ENCODE measurements at places on chromosomes 4 and X.
A peak's percentile ranks its signal among the peaks of the same experiment; 100 is the strongest.

- DNase-seq: no peak
These were observed 6.7 kb downstream of the SLC7A11 start for GRCh38 chr4:138235419-138235952.

- DNase-seq: no peak
These were observed 141.1 kb downstream of the MSL3 start for GRCh38 chrX:11899091-11899490.

DNA sequence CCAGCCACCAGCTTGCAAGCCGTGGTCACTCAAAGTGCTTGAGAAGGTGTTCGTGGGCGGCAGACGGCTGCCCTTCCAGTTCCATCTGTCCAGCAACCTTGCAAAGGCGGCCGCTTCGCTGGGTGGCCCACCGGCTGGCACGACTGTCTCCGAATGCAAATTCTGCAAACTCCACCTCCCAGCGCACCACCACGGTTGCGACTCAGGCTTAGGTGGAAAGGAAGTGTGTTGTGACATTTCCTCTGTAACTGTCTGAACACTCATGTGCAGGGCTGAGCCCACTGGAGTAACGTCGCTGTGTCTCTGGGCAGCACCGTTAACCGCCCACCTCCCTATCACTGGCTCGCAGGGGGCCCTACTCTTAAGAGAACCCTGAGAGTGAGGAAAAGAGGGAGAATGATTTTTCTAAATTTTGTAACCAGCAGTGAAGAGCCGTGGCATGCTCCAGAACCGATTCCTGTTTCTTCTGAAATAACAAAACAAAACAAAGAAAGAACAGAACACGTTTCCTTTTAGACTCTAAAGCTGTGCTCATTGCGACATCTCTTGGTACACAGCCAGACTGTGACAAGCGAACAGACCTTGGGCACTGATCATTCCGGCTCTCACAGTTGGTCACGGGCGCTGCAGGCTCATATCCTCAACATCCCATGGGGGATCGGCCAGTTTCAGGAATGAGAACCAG lies at the start of gene P2RY8:
TSS of gene P2RY8 (minus strand) at position 155 of the 685 bp plus-strand sequence. CDS start 70,627 bp downstream, outside the sequence.
- DNase-seq: peak; percentile 78

DNA sequence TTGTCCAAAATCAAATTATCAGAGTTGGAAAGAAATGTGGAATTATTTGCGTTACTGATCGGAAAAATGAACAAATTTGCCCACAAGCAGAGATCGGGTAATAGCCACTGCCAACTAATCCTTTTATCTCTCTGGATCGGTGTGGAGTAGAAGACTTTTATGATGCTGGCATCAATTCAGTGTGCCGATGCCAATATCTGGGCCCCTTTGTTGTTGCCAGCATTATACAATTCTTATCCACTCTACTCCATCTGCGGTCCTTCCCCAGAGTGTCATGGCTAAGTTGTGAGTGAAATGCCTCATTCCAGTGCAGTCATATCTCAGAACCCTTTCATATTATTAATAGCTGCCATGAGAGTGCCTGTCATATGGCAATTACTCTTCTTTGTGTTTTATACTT lies 660.2 kb downstream of the ADGRL3 start:
- no peak for DNase-seq

GRCh38 chr4:76634220-76634619 lies 199.2 kb downstream of the SHROOM3 start:
- DNase-seq: no peak

- no peak for DNase-seq
These were observed 144.9 kb downstream of the STIM2 start for GRCh38 chr4:27005501-27005900.

DNA sequence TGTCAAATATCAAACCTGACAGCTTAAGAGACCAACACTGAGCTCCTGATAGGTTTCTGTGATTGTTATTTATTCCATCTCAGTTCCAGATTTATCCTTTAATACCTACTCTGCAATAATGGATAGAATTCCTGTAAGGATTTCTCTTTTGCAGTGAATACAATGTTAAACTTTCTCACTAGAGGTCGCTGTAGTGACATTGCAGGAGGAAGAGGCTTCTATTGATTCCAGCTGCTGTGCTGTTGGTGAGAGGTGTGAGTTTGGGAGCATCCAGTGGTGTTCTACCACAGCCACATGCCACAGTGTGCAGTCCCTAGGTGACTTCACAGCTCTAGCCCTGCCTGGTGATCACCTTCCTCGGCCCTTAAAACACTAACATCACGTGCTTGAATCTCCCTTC lies 34.6 kb upstream of the DCAF8L2 start:
- DNase-seq: no peak

DNA sequence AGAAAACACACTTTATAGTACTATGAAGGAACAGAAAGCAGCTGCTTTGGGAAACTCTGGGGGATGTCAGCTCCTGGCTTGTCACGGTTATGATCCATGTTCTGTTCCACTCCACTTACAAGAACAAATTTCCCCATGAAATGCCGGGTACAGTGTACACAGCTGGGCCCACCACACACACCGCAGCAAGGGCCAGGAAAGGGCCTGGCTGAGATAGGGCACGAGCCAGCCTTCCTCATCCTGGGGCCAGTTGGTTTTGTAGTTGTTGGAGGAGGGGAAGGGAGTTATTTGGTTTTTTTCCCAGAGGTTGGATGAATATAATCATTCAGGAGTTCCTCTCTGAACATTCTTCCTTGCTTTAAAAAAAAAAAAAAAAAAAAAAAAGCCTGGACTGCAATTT lies 56.8 kb downstream of the SEPSECS start:
- no peak for DNase-seq

DNA sequence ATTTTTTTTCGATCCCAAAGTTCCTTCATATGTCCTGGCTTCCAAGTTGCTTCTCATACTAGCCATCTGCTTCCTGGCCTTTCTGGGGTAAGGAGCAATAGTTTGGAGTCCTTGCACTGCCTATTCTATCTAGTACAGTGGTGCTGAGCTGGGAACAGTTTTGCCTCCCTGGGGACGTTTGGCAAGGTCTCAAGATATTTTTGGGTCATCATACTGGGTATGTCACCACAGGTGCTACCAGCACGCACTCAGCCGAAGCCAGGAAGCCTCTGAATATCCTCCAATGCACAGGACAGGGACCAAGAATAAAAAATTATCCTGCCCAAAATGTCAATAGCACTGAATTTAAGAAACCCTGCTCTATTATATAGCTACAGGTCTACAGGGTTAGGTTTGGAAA lies 35.4 kb upstream of the TMSB15B start:
- DNase-seq: no peak

DNA sequence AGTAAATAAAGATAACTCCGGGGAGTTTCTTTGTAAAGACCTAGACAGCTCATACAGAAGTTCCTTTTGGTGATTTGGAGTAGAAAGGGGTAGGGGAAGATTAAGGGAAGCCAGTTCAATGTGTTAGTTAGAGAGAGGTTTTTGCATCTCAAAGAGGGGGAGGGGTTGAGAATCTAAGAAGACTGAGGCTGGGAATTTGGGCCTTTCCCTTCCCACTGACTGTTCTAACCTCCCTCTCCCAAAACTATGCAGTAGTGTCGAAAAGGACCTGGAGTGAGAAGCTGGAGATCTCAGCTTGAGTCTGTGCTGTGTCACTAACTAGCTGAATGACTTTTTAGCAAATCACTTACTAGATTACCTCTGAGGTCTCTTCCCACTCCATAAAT lies 55.7 kb upstream of the CCDC160 start:
- DNase-seq: no peak

- no peak for DNase-seq
These were observed 77.8 kb downstream of the CD38 start for GRCh38 chr4:15855804-15856475.

GRCh38 chr4:52408471-52408870 lies 250.6 kb downstream of the USP46 start:
- no peak for DNase-seq

- DNase-seq: no peak
These were observed 2185.9 kb upstream of the TENM3 start for GRCh38 chr4:180057299-180057721.

DNA sequence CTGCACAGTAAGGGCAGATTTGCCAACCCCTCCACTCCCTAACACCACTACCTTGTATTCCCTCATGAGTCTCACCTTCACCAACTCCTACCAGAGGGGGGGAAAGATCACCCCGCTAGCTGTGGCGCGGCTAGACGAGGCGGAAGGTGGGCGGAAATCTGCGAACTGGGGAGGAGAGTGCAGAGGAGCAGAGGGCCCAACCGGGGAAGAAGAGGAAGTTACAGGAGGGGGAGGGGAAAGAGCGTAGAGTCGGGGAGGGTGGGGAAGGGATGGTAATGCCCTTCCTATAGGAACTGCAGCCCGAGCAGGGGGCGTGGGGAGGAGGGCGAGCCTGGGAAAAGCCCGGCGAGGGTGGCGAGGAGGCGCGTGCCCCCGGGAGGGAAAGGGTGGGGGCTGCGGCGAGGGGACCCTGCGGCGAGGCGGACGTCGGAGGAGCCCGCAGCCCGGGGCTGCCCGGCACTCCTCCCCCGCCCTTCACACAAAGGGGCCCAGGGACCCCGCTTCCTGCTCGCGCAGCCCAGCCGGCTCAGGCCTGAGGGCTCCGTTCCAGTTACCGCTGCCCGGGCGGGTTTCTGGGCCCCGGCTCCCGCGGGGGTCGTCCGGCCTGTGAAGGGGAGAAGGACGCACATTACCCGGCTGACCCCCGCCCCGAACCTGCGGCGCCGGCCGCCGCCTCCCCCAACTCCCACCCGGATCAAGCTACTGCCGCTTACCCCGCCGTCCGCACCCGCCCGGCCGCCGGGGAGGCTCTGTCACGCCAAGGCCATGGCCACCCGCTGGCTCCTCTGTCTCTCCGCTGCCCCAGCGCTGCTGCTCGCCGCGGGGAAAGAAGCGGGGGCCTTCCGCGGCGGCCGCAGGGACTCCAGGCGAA lies 1.8 kb downstream of the RAP2C start:
- DNase-seq: peak; percentile 72

GRCh38 chr4:8189551-8190466 lies 9.3 kb upstream of the SH3TC1 start:
- DNase-seq: no peak

GRCh38 chrX:133608406-133608805 lies 193.1 kb upstream of the GPC4 start:
- no peak for DNase-seq

DNA sequence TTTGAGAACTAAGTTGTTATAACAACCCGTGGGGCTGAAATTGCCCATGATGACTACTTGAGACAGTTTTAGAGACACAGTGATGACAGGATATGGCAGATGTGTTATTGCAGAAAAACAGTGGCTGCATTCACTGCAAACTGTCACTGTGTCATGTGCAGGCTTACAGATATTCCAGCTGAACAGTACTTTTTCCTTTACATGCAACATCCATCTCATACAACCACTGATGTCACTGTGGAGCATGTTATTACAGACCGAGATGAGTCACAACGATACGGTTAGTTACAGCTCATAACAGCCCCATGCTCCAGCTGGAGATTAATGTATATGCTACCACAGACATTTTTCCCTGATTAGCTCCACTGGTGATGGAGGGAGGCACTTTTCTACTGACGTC lies 207.4 kb downstream of the TMA16 start:
- no peak for DNase-seq

DNA sequence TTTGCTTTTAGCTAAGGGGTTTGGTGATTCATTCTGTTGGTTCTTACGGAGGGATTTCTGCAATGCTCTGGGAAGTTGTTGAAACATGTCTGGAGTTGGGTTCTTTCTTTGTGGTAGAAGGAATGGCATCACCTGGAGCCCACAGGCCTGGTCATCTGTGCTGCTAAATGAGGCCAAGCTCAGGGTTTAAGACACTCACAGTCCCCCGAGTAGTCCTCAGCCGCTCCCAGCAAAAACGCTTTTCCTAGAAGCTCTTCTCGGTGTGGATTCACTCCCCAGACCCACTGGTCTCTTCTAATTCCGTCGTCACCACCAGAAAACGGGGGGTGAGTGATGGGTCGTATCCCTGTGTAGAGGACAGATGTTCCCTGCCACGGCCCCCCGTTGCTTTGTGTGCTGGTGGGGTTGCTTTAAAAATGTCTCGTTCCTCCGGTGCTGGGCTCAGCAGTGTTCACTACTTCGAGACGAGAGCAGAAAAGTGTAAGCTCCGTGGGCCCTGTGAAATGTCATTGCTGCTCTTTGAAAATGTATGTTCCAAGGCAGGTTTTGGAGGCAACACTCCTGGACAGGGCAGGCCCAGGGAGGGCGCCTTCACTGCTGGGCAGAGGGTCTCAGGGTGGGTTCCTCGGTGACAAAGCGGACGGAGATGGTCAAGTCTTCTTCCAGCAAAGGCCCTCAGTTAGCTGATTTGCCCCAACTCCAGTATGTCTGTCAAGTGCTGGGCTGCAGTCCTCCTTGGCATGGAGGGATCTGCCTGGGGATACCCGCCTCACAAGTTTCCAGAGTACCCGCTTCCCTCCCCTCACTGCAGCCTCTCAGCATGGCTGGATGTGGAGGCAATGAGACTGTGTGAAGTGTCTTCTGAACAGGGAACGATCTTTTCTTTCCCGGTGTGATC lies 37.3 kb downstream of the PSAPL1 start:
- no peak for DNase-seq

GRCh38 chrX:109914114-109914849 lies 88.6 kb upstream of the TMEM164 start:
- DNase-seq: no peak

GRCh38 chr4:152708796-152709195 lies 29.0 kb upstream of the TMEM154 start:
- DNase-seq: no peak

- no peak for DNase-seq
These were observed 73.3 kb upstream of the LRPAP1 start for GRCh38 chr4:3605491-3605890.

GRCh38 chr4:105650190-105650589 lies 58.3 kb downstream of the INTS12 start:
- DNase-seq: no peak

GRCh38 chr4:168646001-168646768 lies 149.3 kb downstream of the PALLD start:
- DNase-seq: no peak

- DNase-seq: peak; percentile 31
These were observed 5.6 kb downstream of the CYSLTR1 start for GRCh38 chrX:78321809-78322208.

GRCh38 chr4:10605746-10606482 lies 78.7 kb downstream of the CLNK start:
- no peak for DNase-seq

- no peak for DNase-seq
These were observed 25.5 kb downstream of the ADGRL3 start for GRCh38 chr4:61225656-61226055.

- DNase-seq: no peak
These were observed 502 bp downstream of the HNRNPDL start for GRCh38 chr4:82429728-82430192.

GRCh38 chr4:48906206-48907173 lies at the start of gene OCIAD2:
TSS of gene OCIAD2 (minus strand) at chr4:48906774. CDS start at chr4:48904549, 2,225 bp downstream.
- DNase-seq: peak; percentile 81

DNA sequence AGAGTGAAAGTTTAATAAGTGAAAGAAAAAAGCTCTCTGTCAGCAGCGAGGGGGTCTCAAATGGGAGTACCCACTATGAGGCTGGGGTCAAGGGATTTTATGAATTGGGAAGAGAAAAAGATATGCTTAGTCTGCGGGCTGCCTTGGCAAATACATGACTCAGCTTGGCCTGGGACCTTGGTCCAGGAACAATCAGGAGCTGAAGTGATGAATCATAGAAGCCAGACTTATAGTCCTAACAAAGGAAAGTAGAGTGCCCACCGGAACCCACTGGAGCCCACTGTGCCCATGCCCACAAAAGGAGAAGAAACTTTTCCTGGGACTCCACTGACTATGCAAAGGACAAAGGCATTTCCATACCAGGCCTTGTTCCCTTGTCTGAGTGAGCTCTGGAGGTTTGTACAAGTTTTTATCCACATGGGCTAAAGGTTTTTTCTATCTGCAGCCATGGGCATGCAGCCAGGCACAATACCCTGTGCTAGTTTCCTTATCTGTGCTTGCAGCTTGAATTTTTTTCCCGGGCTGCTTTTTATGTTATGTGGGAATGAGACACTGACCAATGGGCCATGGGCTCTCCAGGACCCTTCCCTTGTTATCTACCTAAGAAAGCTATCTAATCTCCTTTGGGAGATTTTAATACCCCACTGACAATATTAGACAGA lies 201.7 kb downstream of the FAM133A start:
- no peak for DNase-seq
